ENCODE measurements at places on chromosomes 1 and 21. TPM values are rescaled to one million over a fixed set of nuclear protein-coding genes. Genes with fewer than 3 reads are reported as not detected.

GRCh38 chr1:8477166-8477982 lies 159.5 kb downstream of the SLC45A1 start:
- DNase-seq = no peak
- no peaks in the 10 kb centered on the region for H3K36me3 ChIP-seq
- H3K27ac ChIP-seq = peak overlapping the region; percentile 15
- H3K4me3 ChIP-seq = no peak overlapping the region
- H3K27me3 ChIP-seq = no peaks in the 10 kb centered on the region

- no peak overlapping the region for H3K4me3 ChIP-seq
- no peak for DNase-seq
- H3K27me3 ChIP-seq = no peaks in the 10 kb centered on the region
- H3K36me3 ChIP-seq = no peaks in the 10 kb centered on the region
- no peak overlapping the region for H3K27ac ChIP-seq
These were observed 2.6 kb downstream of the CTNNBIP1 start for GRCh38 chr1:9907441-9907840.

DNA sequence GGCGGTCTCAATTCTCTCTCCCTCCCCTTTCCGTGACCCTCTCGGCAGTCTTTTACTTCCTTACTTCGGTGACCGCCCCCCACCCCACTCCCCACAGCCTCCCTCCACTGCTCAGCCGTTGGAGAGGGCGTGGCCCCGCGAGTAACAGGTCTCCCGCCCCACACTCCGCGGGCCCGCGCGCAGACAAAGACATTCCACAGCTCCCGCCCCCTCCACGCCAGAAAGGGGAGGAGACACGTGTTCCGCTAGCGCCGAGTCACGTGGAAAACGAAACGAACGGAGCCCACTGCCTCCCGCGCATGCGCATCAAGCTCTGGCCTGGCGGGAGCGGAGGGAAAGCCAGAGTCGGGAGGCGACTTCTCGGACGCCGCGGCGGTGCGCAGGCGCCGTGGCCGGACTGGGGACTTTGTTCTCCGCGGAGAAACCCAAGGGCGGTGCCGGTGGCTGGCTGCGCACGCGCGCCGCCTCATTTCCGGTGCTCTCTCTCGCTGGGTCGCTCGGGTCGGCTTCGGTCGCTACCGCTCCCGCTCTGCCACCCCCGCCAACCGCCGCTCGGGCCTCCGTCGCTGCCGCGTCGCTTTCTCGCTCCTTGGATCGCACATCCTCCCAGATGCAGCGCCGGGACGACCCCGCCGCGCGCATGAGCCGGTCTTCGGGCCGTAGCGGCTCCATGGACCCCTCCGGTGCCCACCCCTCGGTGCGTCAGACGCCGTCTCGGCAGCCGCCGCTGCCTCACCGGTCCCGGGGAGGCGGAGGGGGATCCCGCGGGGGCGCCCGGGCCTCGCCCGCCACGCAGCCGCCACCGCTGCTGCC lies at the start of gene KHDRBS1:
Gene KHDRBS1 (plus strand): TSS at position 483 of the 813 bp plus-strand sequence. CDS start 128 bp downstream, at position 611.
- peak within 1 kb of the TSS; percentile 98 for H3K27ac ChIP-seq
- H3K27me3 ChIP-seq = no peaks in the 10 kb centered on the region
- peak within 1 kb of the TSS; percentile 82 for H3K4me3 ChIP-seq
- DNase-seq = peak; percentile 99
- H3K4me1 ChIP-seq = no peaks in the 10 kb centered on the region

DNA sequence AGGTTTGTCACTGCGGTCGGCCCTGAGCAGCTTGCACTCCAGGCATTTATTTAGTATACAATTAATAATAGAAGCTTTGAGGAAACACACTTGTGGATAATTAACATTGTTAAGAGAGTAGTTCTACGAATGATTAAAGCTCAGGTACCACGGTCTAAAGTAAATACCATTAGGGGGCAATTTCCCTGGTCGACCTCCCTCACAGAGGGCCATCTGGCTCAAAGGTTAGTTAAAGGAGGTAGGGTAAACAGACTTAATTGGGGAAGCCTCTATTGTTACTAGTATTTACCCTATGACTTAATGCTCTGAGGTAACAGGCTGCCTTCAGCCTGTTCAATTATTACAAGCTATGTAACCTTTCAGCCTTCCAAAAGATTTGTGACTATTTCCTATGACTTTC lies 122.3 kb upstream of the SLC44A3 start:
- no peaks in the 10 kb centered on the region for H3K4me1 ChIP-seq
- DNase-seq = no peak
- H3K27me3 ChIP-seq = no peaks in the 10 kb centered on the region
- H3K36me3 ChIP-seq = no peaks in the 10 kb centered on the region
- H3K27ac ChIP-seq = no peak overlapping the region

The S100A9 gene
- 276 TPM for total RNA-seq
